ENCODE measurements at places on chromosomes 5 and 9. TPM values are rescaled to one million over a fixed set of nuclear protein-coding genes. Genes with fewer than 3 reads are reported as not detected.

KIF2A gene
- 91.7 TPM for total RNA-seq

IL33 gene
- total RNA-seq, result not detected

GPRIN1 gene
- total RNA-seq, result 72.3 TPM

PLAC8L1 gene
- 2.2 TPM for total RNA-seq

POLR3G gene
- total RNA-seq, result 3.9 TPM

PRELID1 gene
- 88.2 TPM for total RNA-seq

IL13 gene
- not detected for total RNA-seq

ROPN1L gene
- not detected for total RNA-seq

TLX3 gene
- total RNA-seq, result 161 TPM

- no peaks in the 10 kb centered on the region for H3K36me3 ChIP-seq
- peaks cover 1% of the 10 kb centered on the region for H3K27me3 ChIP-seq
- DNase-seq, result no peak
- no peak overlapping the region for H3K27ac ChIP-seq
- no peaks in the 10 kb centered on the region for H3K4me1 ChIP-seq
- H3K4me3 ChIP-seq, result no peak overlapping the region
These were observed 30.0 kb upstream of the PLPP1 start for GRCh38 chr5:55564721-55565120.

- H3K36me3 ChIP-seq, result peaks cover 15% of the 10 kb centered on the region
- DNase-seq, result no peak
- H3K4me3 ChIP-seq, result peak overlapping the region; percentile 98
- H3K27ac ChIP-seq, result peak overlapping the region; percentile 84
- peaks cover 11% of the 10 kb centered on the region for H3K4me1 ChIP-seq
These were observed 2.1 kb upstream of the BASP1 start for GRCh38 chr5:17215361-17215760.

DNA sequence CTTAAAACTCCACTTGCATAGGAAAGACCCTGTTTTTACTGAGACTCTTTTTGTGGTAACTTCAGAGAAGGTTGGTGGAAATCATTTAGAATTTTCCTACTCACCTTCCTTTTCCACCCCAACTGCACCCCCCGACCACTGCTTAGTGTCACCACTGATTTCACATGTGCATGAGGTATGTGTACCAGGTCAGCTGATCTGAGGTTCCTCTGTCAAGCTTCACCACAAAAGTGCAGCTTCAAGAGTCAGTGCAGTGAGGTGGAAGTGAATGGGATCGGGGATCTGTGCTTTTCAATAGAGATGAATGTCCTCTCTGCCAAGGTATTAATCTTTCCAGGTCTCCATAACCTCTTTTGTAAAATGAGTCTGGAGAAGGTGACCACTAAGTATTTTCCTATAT is 260.5 kb upstream of the WWC1 start:
- no peaks in the 10 kb centered on the region for H3K36me3 ChIP-seq
- no peak overlapping the region for H3K4me3 ChIP-seq
- peaks cover 2% of the 10 kb centered on the region for H3K27me3 ChIP-seq

DNA sequence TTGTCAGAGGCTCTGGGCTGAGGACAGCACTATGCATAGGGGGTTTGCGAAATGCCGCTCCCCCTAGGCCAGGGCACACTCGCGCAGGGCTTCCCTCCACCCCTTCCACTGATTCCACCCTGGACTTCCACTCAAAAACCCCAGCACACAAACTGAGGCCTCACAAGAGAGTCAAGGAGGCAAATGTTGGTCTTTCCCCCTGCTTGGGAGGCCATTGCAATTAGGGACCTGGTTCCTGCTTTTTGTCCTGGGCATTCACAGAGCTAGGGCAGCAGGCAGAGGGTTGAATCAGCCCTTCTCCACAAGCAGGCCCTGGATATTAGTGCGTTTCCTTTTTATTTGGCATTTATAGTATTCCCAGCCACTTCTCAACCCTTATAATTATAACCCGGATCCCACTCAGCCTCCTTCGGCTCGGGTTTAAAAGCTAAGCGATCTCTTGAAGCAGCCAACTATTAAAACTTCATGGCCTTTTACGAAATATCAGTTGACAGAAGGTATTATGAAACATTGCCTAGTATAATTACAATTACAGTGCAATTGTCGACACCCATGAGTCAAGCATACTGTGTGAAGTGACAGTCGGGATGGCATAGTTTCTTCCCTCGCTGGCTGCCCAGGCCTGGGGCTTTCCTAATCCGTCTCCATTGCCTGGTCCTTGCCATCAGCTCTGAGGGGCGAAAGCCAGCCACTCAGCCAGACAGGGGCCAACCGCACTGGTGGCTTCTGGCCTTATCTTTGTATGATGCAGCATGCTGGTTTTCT is 285.5 kb upstream of the MAP3K1 start:
- no peak overlapping the region for H3K27ac ChIP-seq
- no peaks in the 10 kb centered on the region for H3K4me1 ChIP-seq
- H3K36me3 ChIP-seq, result no peaks in the 10 kb centered on the region
- no peak for DNase-seq

DNA sequence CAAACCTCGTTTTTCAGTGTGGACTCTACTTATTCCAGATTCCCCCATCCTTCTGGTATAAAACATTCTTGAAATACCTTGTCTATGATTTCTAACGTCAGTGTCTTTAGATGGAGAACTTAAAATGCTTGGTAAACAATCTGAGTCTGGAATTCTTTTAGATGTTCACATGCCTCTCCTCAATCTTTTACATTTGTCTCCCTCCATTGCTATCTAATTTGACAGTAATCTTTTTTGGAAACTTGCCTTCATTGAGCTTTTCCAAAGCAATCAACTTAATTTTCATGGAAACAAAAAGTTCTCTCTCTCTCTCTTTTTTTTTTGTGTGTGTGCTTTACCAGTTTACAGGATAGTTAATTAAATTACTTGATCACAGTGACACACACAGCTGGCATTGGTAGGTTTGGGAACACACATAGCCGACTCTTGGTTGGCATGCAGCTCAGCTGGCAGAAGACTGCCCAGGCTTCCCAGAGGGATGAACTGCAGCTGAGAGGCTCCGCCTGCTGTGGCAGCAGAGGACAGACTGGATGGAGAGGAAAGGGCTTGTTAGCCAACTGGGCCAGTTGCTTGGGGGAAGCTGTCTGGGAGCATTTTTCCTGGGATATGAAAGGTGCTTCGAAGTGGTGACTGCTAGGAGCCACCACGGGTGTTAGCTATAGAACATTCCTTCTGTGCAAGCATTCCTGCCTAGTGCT is 271.3 kb downstream of the ZSWIM6 start:
- H3K27ac ChIP-seq, result no peak overlapping the region
- H3K27me3 ChIP-seq, result peaks cover 10% of the 10 kb centered on the region
- H3K4me1 ChIP-seq, result no peaks in the 10 kb centered on the region
- no peak for DNase-seq

GRCh38 chr9:121825031-121825691 is 173.7 kb downstream of the DAB2IP start:
- H3K4me1 ChIP-seq, result peaks cover 25% of the 10 kb centered on the region
- H3K27me3 ChIP-seq, result peaks cover 5% of the 10 kb centered on the region
- H3K27ac ChIP-seq, result peak overlapping the region; percentile 20
- no peak overlapping the region for H3K4me3 ChIP-seq

DNA sequence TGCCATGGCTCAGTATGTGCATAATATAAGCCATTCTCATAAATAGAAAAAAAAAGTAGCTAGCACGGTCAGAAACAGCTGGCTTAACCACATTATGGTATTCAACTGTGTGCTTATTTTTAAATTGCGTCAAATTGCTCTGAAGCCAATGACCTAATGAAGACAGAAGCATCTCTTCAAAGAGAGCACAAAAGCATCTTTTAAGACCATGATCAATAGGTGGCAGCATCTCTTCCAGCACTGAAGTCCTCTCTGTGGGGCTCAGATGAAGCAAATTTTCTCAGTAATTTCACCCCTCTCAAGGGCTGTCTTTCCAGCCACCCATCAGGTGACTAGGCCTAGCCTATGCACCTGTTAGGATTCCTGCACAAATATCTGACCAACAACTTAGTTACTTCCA is 251.4 kb downstream of the GLIS3 start:
- H3K4me3 ChIP-seq, result no peak overlapping the region
- no peaks in the 10 kb centered on the region for H3K36me3 ChIP-seq
- H3K4me1 ChIP-seq, result no peaks in the 10 kb centered on the region
- DNase-seq, result no peak

DNA sequence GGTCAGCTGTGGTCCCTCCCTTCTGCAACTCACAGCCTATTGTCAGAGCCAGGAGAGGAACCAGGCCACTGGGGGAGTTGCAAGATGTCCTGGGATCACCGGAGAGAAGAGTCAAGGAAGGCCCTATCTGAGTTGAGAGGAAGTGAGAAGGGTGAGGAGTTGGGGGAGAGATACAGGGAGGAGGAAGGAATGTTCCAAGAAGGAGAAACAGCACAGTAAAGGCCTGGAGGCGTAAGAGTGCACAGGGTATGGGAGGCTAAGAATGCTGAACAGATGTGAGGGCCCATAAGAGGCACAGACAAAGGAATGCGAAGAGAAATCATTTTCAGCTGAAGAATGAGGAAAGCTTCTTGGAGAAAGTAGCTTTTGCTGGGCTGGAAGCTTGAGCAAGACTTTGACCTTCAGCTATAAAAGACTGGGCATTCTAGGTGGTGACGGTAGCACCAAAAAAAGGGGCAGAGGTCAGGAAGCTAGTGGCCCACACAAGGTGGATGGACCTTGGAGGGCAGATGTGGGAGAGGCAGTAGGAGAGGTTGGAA is 21.6 kb upstream of the CSF1R start:
- no peaks in the 10 kb centered on the region for H3K36me3 ChIP-seq
- no peak overlapping the region for H3K27ac ChIP-seq
- H3K4me3 ChIP-seq, result no peak overlapping the region
- no peak for DNase-seq
- H3K4me1 ChIP-seq, result no peaks in the 10 kb centered on the region

GRCh38 chr9:4936823-4937222 is 48.2 kb upstream of the JAK2 start:
- H3K27me3 ChIP-seq, result no peaks in the 10 kb centered on the region
- no peaks in the 10 kb centered on the region for H3K36me3 ChIP-seq
- H3K4me3 ChIP-seq, result no peak overlapping the region
- H3K4me1 ChIP-seq, result no peaks in the 10 kb centered on the region

DNA sequence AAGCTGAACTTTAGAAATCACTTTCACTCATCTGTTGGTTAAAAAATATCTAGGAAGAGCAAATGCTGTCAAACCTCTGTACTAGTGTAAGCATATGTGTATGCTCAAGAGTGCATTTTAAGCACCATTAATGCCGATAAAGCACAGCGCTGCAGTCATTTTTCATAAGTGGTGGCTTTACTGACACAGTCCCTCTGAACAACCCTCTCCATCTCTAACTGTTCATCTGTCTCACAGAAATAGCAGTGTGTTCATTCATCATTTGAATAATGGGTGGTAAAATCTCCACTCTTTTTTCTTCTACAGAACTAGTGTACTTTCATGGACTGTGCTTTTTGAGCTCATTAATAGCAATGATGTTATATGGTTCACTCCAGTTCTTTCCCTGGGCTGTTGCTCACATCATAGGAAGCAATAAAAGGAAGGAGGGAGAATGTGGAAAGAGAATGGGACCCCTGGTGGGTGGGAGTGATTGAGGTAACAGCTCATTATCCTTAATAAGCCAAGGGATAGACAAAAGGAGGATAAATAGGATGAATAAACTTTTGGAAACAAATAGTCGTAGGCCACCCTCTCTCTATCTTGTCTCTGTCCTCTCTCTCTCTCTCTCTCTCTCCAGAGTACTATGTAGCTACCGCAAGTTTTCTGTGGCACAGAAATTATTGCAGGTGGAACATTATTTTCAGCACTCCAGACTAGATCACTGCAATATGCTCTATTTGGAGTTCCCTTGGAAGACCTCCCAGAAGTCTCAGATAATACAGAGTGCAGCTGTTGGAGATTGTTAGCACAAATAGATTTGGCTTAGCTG is 117.9 kb upstream of the PRDM9 start:
- H3K36me3 ChIP-seq, result no peaks in the 10 kb centered on the region
- no peak overlapping the region for H3K27ac ChIP-seq
- H3K27me3 ChIP-seq, result no peaks in the 10 kb centered on the region
- H3K4me3 ChIP-seq, result no peak overlapping the region
- no peaks in the 10 kb centered on the region for H3K4me1 ChIP-seq

GRCh38 chr5:72238712-72239445 is 81.2 kb downstream of the MRPS27 start:
- DNase-seq, result no peak
- no peak overlapping the region for H3K4me3 ChIP-seq
- peaks cover 34% of the 10 kb centered on the region for H3K4me1 ChIP-seq
- H3K27ac ChIP-seq, result peak overlapping the region; percentile 71

DNA sequence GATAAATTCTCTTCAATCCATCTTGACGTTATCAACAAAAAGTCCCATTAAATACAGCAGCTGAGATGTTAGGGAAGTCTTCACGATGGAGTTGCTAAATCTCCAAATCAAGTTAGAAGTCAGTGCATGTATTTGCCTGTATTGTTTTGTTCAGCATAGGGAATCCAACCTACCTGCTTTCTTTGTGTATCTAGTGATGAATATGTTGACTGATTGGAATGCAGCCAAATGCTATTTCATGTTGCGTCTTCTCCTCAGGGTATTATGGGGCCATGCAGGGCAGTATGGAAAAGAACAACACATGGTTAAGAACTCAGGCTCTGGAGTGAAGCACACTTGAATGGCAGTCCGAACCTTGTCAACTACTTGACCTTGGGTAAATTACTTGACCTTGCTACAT is 529.5 kb upstream of the ZNF462 start:
- peaks cover 8% of the 10 kb centered on the region for H3K4me1 ChIP-seq
- no peaks in the 10 kb centered on the region for H3K27me3 ChIP-seq
- DNase-seq, result no peak
- H3K36me3 ChIP-seq, result peaks cover 4% of the 10 kb centered on the region
- H3K4me3 ChIP-seq, result no peak overlapping the region
- no peak overlapping the region for H3K27ac ChIP-seq

DNA sequence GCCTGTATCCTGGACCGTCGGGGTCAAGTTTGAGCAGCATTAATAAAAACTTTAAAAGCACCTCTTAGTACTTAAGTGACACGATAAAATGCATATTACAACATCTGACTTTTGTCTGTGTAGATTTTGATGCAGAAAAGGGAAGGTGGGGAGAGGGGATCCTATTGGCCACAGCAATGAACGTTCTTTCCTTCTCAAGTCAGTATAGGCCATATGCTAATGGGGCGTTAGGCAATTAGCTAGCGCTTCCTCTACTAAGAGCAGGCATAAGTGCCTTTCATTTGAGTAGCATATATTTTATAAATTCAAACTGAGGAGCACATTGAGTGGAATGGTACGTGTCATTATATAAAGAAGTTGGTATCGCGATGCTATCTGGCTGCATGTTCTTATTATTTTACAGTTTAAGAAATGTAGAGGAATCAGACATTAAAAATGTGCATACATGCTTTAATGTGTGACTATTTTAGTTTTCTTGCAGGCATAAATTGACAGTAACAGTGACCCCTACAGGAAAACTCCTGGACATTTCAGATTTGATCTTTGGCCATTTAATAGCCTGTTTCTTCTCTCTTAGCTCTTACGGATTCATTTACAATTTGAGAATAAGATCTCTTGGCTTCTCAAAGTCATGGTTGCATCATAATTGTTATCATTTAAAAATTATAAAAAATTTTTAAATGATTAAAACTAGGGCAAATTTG is 1.1 kb upstream of the GNA14 start:
- no peak overlapping the region for H3K27ac ChIP-seq
- no peak for DNase-seq
- peaks cover 10% of the 10 kb centered on the region for H3K27me3 ChIP-seq
- H3K36me3 ChIP-seq, result no peaks in the 10 kb centered on the region
- H3K4me3 ChIP-seq, result peak overlapping the region; percentile 79

- no peak for DNase-seq
- H3K4me3 ChIP-seq, result peak overlapping the region; percentile 89
- no peak overlapping the region for H3K27ac ChIP-seq
These were observed 889 bp upstream of the ADAMTS12 start for GRCh38 chr5:33892620-33893137.

Data from glutamatergic neuron (in vitro differentiated cells).